ENCODE measurements at places on chromosomes 3 and 15.
A peak's percentile ranks its signal among the peaks of the same experiment; 100 is the strongest.

GRCh38 chr3:5006755-5007202 lies 27.5 kb downstream of the BHLHE40 start:
- peak; percentile 92 for DNase-seq

DNA sequence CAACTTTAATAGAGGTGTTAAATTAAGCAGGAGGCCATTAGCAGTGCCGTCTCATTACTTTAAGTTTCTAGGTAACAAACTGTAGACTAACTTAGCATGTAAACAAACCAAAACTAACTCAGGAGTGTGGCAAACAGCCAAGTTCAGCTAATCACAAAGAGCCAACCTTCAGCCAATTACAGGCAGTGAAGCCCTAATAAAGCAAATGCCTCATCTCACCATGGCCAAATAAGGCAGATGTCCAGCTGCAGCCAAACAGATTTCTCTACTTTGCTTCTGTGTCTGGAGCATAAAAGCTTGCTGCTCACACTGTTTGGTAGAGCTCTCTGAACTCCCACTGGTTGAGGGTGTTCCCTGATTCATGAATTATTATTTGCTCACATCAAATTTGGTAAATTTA lies 835.4 kb upstream of the GBE1 start:
- DNase-seq: no peak

DNA sequence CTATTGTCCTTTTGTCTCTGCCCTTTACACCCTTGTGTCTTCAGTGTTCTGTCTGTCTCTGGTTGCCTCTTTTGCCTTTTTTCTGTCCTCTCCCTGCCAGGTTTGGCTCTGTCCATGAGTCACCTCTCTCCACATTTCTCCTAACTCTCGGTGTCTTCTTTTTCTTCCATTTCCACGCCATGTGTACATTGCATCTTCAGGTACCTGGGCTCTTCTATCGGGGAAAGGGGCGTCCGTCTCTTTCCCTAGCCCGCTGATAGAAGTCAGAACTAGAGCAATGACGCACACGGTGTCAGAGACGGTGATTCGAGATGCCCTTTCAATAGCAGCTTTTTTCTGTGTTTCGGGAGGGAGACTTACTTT lies 641 bp downstream of the OPA1 start:
- no peak for DNase-seq

GRCh38 chr15:51093839-51094605 lies 684 bp downstream of the TNFAIP8L3 start:
- no peak for DNase-seq

GRCh38 chr3:52028572-52028971 lies 27.8 kb downstream of the DUSP7 start:
- DNase-seq: no peak

DNA sequence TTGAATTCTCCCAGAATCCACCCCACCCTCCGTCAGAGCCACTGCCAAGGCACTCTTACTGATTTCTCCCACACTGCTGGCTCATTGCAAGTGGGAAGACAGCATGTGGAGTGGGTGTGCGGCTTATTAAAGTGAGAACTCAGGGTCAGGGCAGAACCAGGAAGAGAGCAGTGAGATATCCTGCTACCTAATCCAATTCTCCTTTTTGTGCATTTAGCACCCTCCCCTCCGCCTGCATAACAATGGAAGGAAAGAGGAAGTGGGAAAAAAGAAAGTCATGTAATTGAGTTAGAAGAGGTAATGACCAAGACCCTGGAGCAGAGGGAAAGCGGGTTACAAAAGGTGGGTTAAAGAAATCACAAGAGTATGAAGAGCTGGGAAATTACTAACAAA lies 27.8 kb upstream of the PIK3CB start:
- peak; percentile 12 for DNase-seq

GRCh38 chr3:138824114-138824506 lies 10.6 kb downstream of the PIK3CB start:
- no peak for DNase-seq

DNA sequence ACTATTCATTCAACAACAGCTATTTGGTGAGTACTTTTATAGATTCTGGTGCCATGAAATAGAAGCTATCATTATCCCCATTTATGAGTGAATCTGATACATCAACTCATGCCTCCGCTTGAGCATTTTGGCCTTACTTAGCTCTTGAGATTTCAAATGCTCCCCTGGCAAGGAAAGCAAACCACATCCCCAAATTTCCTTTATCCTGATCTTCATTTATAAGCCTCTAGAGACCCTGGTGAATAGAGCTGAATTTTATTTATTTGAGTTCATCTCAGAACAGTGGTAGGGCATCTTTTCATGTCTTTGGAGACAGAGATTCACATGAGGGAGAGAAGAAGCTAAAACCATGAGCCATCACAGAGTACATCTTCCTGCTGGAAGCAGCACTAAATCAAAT lies 317.2 kb downstream of the SLC9A9 start:
- no peak for DNase-seq

GRCh38 chr3:28645149-28645548 lies 296.5 kb upstream of the AZI2 start:
- no peak for DNase-seq

DNA sequence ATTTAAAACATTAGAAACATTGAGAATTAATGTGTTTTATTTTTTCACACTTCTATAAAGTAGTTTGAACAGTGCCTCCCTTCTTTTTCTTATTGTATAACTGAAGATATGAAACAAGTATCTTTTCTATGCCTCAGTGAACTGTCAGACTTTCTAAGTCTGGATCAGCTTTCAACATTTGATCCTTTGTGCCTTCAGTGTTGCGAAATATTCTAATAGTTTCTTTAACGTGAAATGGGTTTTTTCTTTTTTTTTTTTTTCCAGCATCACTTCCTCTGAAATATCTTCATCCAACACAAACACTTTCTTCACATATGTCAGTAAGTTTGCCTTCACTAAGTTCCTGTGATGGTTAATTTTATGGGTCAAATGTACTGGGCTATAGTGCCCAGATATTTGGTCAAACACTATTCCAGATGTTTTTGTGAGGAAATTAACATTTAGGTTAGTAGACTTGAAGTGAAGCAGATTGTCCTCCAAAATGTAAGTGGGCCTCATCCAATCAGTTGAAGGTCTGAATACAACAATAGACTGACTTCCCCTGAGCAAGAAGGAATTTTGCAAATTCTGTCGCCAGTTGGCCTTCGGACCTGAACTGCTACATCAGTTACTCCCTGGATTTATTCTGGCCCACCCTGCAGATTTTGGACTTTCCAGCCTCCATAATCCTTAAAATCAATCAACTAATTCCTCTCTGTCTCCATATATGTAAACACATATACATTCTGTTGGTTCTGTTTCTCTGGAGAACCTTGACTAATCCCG lies 6.4 kb upstream of the CPOX start:
- no peak for DNase-seq

- no peak for DNase-seq
These were observed 9.9 kb upstream of the RPL29 start for GRCh38 chr3:52005571-52005986.

GRCh38 chr15:74011610-74012009 lies 17.1 kb downstream of the PML start:
- DNase-seq: no peak

DNA sequence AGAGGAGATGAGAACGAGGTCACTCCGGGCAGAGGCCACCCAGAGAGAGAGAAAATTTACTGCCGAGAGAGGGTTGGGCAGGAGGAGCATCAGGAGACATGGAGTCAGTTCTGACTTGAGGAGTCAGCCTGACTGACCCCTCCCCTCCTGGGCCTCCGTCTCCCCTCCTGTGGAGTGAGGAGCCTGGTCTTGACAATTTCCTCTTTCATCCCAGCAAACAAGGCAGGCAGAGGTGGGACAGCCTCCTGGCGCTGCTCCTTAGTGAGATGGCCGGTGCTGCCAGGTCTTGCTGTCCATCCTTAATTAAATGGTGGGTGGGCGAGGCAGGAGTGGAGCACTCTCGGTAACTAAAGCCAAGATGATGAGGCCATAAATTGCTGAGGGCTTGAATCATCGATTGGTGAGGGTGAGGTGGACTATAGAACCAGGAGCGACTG lies 60.6 kb downstream of the CYP11A1 start:
- no peak for DNase-seq

GRCh38 chr3:18886331-18886730 lies 262.0 kb upstream of the KCNH8 start:
- DNase-seq: no peak

DNA sequence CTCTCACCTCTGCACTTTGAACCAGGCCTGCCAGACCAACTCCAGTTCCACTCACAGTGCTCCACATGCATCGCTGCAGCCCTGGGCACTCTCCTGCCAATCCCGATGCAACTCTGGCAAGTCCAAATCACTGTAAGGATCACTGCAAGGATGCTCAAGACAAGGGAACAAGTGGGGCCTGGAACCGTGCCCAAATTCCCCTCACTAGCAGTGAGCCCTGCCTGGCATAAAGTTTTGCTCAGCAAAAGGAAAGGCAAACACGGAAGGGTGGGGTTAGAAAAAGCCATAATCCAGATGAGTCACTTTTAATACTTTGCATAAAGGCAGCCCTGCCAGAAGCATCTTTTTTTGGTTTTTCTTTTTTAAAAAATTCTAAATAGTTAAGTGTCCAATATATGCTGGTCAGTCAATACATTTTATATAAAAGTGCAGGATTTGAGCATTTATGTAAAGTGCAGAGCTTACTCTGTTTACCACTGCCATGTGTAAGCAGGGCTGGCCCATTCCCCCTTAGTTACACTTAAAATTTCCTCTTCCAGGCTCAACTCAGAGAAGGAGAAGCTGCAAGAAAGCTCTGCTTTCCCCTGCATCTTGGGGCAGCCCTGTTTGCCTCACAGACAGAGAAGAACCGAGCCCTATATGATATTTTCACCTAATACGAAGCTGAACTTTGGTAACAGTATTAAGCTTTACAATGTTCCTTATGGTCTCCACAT lies 102.2 kb downstream of the CD47 start:
- peak; percentile 22 for DNase-seq

DNA sequence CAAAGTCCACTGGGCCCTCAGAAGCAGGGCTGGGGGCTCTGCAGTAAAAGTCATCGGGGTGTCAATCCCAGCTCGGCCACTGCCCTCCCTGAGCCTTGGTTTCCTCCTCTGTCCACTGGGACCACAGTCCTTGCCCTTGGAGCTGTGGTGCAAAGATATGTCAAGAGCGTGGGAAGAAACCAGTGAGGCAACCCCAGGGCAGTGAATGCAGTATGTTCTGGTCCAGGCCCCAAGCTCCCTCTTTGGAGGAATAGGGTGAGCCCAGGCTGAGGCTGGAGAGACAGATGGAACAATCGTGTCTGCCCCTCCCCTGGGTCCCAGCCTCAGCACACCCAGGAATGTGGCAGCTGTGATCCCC lies 779 bp downstream of the GRIP2 start:
- no peak for DNase-seq
